Activated naive CD4-positive, alpha-beta T cell treated with anti-CD3 and anti-CD28 coated beads, Interleukin-2, amount 10 ng/mL, durations not matched to agents 7 days and 5 days (primary cell): ENCODE measurements at places on chromosomes 13 and 19.
A peak's percentile ranks its signal among the peaks of the same experiment; 100 is the strongest.

DNA sequence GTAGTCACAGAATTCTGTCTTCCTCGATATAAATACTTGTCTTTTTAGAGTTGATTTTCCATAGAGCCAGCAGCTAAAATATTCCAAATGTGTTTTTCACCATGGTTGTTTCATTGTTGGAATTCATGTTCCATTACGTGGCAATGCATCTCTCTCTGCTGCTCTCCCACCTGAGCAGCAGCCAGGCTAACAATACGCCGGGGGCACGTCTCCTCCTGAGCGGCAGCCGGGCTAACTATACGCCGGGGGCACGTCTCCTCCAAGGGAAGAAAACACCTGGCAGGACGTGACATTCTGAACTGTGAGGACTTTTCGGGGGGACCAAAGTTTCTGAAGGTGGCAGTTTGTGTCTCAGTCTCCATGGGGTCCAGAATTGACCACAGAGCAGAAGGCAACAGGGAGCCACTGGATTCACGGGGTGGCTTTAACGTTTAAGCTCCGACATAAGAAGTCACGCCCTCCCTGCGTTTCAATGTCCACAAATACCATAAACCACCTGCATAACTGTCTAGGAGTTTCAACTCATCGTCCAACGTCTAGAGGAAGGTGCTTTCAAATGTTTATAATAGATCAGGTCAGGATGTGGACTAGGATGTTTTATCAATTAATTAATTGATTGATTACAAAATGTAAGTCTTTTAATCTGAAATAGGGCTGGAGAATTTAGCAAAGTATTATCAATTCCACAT, 15.1 kb downstream of the PLPP2 start:
- DNase-seq, result no peak
- H3K27ac ChIP-seq, result no peak overlapping the region
- H3K4me3 ChIP-seq, result no peak overlapping the region

GRCh38 chr19:41521931-41522555, 53.9 kb upstream of the CEACAM21 start:
- H3K27ac ChIP-seq, result peak overlapping the region; percentile 88
- DNase-seq, result peak; percentile 60
- peaks cover 27% of the 10 kb centered on the region for H3K4me1 ChIP-seq
- H3K4me3 ChIP-seq, result peak overlapping the region; percentile 79
- H3K36me3 ChIP-seq, result peaks cover 2% of the 10 kb centered on the region

DNA sequence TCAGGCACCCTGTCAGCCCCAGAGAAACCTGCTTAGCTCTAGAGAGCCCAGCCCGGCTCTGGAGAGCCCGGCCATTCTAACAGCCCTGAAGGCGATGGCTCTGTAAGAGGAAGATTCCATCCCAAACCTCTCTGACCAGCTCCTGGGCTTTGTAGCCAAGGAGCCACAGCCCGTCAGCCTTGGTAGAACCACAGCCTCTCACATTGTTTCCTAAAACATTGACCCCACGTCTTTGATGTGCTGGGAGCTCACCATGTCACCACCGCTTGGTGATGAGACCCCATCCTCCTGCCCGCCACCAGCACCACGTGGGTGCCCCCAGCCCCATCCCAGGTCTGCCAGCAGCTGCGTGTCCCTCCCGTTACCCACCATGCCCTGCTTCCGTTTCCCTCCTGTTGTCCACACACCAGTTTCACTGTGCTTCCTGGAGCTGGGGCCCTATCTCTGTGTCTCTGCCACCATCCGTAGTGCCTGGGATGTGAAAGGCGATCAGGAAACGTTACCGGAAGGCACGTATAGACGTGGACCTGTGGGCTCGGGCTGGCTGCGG, 94.2 kb upstream of the MCF2L start:
- H3K27ac ChIP-seq, result peak overlapping the region; percentile 46
- peaks cover 49% of the 10 kb centered on the region for H3K36me3 ChIP-seq
- DNase-seq, result peak; percentile 8
- peaks cover 22% of the 10 kb centered on the region for H3K4me1 ChIP-seq

GRCh38 chr13:21240586-21240985, 64.1 kb downstream of the MRPL57 start:
- H3K36me3 ChIP-seq, result no peaks in the 10 kb centered on the region
- H3K27ac ChIP-seq, result no peak overlapping the region
- no peak overlapping the region for H3K4me3 ChIP-seq
- peaks cover 20% of the 10 kb centered on the region for H3K27me3 ChIP-seq

GRCh38 chr13:22740264-22740663, 440.5 kb upstream of the SGCG start:
- H3K4me1 ChIP-seq, result no peaks in the 10 kb centered on the region
- DNase-seq, result no peak
- H3K27me3 ChIP-seq, result peaks cover 13% of the 10 kb centered on the region
- no peak overlapping the region for H3K4me3 ChIP-seq

DNA sequence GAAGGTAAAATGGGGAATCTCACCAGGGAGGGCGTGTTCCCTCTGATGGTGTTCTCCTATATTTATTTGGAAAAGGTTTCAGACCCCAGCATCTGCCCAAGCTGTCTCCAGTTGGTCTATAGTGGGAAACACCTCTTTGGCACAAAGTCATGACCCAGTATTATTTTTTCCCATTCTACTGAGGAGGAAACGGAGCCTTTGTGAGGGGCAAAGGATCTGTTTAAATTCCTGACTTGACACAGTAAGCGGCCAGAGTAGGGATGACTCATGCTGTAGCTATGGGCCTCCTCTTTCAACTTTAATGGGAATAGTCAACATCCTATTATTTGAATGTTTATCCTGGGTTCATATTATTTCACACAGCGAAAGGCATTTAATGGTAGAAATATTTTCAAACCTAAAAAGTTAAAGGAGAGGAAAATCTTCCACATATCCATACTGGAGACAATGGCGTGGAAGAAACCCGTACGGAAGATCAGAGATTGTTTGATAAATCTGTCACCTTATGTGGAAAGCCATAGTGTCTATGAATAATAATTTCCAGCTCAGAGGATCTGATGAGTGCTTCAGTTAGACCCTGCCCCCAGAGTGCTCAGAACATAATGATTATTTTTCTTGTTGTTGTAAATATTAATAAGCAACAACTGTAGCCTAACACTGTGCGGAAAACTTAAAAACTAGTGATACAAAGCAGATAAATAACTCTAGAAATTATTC, 126.0 kb downstream of the FOXO1 start:
- H3K36me3 ChIP-seq, result peaks cover 1% of the 10 kb centered on the region
- no peaks in the 10 kb centered on the region for H3K4me1 ChIP-seq
- H3K27ac ChIP-seq, result no peak overlapping the region
- no peaks in the 10 kb centered on the region for H3K27me3 ChIP-seq

GRCh38 chr13:98619556-98619955, 42.6 kb upstream of the STK24 start:
- DNase-seq, result no peak
- H3K4me3 ChIP-seq, result no peak overlapping the region
- H3K27me3 ChIP-seq, result peaks cover 22% of the 10 kb centered on the region
- no peaks in the 10 kb centered on the region for H3K36me3 ChIP-seq
- no peak overlapping the region for H3K27ac ChIP-seq

DNA sequence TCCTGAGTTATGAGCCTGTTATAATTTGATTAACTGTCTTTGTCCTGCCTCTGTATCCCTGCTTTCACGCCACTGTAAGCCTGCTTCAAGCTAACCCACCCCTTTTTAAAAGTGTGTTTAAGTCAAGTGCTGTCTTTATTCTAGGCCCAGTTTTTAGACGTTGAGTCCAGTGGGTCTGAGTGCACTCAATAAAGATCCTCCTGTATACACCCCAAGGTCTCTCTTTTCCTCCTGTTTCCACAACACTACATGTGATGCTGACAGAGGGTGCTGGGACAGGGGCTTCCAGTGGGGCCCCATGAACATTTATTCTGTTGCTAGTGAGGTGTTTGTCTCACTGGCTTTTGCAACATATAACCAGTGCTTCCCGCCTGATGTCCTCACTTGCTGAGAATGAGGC, 6.7 kb upstream of the F2RL3 start:
- H3K4me1 ChIP-seq, result peaks cover 27% of the 10 kb centered on the region
- no peak overlapping the region for H3K27ac ChIP-seq
- H3K36me3 ChIP-seq, result peaks cover 38% of the 10 kb centered on the region
- peaks cover 12% of the 10 kb centered on the region for H3K27me3 ChIP-seq
- DNase-seq, result no peak
- H3K4me3 ChIP-seq, result no peak overlapping the region

DNA sequence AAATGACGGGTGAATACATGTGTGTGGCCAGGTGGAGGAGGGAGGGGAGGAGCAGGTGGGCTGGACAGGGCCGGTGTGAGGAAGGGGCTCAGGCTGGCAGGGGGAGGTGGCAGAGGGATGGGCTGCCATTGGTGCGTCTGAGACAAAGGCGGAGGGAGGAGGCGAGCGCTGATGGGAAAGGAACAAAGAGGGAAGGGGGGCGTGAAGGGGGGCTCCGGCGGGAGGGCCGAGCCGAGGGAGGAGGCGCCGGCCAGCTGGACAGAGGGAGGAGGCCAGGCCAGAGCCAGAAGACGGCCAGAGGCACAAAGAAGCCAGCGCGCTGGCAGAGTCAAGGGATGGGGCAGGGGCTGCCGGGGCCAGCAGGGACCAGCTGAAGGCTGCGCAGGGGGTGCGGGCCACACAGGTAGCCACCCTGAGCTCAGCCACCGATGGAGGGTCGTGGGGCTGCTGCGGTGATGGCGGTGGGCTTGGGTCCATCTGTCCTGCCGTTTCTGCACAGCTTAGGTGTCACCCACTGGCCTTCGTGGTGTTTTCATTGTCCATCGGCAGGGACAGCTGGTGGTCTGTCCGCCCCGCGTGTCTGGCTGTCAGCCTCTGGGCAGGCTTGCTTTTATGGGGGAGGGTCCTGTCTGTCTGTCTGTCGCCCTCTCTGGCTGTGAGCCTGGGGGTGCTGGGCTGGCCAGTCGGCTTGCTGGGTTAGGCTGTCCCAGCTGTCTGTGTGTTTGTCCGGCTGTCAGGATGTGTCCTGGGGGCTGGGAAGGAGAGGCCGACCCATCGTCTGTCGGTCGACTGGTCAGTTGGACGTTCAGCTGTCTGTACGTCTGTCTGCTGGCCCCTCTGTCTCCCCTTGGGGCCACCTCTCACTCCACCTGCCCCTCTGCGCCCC, 2.2 kb downstream of the APC2 start:
- no peak overlapping the region for H3K4me3 ChIP-seq
- H3K27me3 ChIP-seq, result peaks cover 98% of the 10 kb centered on the region
- no peaks in the 10 kb centered on the region for H3K36me3 ChIP-seq
- no peak overlapping the region for H3K27ac ChIP-seq
- no peak for DNase-seq
- H3K4me1 ChIP-seq, result peaks cover 31% of the 10 kb centered on the region

GRCh38 chr13:102028206-102028605, 373.6 kb downstream of the FGF14 start:
- H3K27me3 ChIP-seq, result no peaks in the 10 kb centered on the region
- no peaks in the 10 kb centered on the region for H3K36me3 ChIP-seq

DNA sequence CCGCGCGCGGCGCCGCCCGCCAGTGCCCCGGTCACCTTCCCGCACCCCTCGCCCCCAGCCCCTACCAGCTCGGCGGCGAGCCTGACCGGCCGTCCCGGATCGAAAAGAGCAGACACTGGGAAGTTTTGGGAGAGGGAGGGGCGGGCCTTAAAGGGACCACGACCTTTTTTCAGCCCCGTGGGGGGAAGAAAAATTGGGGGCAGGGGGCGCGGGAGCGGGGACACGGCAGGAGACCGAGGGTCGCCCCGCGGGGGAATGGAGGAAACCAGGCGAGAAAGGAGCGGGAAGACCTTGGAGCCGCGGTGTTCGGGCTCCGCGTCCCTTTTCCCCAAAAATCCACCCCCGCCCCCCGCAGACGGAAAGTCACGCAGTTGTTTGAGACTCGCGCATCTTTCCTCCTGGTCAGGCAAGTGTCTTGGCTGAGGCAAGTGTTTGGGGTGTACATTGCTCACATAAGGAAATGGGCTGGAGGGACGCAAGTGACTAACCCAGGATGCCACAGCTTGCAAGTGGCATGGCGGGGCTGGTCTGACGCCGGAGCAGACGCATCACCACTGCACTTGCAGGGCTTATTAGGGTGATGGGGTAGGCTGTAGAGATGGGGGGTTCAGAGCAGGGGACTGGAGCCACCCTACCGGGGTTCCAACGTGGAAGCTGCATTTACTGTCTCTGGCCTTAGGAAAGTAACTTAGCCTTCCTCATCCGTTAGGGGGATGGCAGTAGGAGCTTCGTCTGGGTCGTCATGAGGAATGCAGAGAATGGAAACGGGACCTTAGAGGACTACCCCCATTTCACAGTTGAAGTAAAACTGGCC, 2.7 kb upstream of the HNRNPL start:
- DNase-seq, result peak; percentile 68
- H3K36me3 ChIP-seq, result peaks cover 17% of the 10 kb centered on the region
- peaks cover 14% of the 10 kb centered on the region for H3K27me3 ChIP-seq
- peak overlapping the region; percentile 91 for H3K4me3 ChIP-seq
- H3K27ac ChIP-seq, result peak overlapping the region; percentile 95

GRCh38 chr13:25281193-25281934, 5.9 kb downstream of the MTMR6 start:
- peaks cover 34% of the 10 kb centered on the region for H3K36me3 ChIP-seq
- peak overlapping the region; percentile 56 for H3K27ac ChIP-seq
- no peak overlapping the region for H3K4me3 ChIP-seq
- DNase-seq, result no peak
- no peaks in the 10 kb centered on the region for H3K27me3 ChIP-seq
- H3K4me1 ChIP-seq, result peaks cover 58% of the 10 kb centered on the region

DNA sequence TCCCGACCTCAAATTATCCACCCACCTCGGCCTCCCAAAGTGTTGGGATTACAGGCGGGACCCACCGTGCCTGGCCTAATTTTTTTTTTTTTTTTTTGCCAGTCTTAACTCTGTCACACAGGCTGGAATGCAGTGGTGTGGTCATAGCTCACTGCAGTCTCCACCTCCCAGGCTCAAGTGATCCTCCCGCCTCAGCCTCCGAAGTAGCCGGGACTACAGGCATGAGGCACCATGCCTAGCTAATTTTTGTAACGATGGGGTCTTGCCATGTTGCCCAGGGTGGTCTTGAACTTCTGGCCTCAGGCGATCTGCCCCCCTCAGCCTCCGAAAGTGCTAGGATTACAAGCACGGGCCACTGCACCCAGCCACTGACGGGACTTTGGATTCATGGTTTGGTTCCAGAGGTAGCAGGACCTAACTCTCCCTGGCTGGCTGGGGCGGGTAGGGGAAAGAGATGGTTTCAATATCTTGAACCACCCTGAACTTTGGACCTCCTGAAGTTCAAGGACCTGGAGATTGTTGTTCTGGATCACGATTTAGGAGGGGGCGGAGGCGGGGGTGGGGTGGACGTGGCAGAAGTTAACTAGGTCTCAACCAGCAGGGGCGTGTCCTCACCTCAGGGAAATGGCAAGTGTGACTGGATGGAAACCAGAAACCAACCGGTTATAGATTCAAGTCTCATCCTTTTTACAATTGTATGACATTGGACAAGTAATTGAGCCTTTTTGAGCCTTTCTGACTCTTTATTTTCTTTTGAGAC, 40.8 kb downstream of the IER2 start:
- no peaks in the 10 kb centered on the region for H3K27me3 ChIP-seq
- H3K36me3 ChIP-seq, result no peaks in the 10 kb centered on the region
- peaks cover 62% of the 10 kb centered on the region for H3K4me1 ChIP-seq
- no peak for DNase-seq
- no peak overlapping the region for H3K27ac ChIP-seq

- H3K4me1 ChIP-seq, result peaks cover 7% of the 10 kb centered on the region
- H3K27ac ChIP-seq, result peak overlapping the region; percentile 7
- H3K4me3 ChIP-seq, result no peak overlapping the region
- H3K36me3 ChIP-seq, result peaks cover 20% of the 10 kb centered on the region
- no peaks in the 10 kb centered on the region for H3K27me3 ChIP-seq
- no peak for DNase-seq
Measured at GRCh38 chr13:19845758-19846157, 17.7 kb downstream of the ZMYM5 start.
